T-cell (primary cell): ENCODE measurements at places on chromosomes 3 and 15. TPM values are rescaled to one million over a fixed set of nuclear protein-coding genes. Genes with fewer than 3 reads are reported as not detected.

Gene LRTM1
- not detected for total RNA-seq

- DNase-seq = no peak
Observed at GRCh38 chr15:91780387-91780786, 73.1 kb upstream of the SLCO3A1 start.

Gene ABI3BP
- 0.43 TPM for total RNA-seq

Gene CCDC14
- 43.9 TPM for total RNA-seq

DNA sequence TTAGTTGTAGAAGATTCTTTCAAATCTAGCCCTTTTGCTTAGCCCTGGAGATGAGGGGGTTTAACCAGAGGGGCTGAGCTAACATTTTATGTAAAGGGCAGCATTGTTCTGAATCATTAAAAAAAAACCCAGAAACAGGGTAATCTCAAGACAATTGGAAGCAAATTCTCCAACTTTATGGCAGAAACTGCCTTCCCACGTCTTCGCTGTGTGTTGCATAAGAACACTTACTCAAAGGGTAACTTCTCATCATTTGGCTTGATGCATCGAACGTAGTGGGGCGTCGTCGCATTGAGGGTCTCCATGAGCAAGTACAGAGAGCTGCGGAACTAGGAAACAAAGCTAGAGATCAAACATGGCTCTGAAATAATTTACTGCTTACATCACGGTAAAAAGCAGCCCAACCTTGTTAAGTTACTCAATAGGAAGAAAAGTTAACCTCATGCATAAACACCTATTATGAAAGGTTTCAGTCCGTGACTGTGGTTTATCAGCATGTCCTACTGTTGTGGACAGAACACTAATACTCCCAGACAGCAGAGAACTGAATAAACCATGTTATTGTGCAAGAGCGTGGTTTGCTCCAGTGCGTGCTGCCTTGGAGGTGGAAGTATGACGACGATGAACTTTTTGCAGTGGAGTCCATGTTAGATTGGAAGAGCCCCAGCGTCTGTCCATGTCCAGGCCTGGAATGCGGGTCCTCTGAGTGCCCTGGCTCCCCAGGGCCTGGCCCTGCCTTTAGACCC is 48.7 kb downstream of the MYO5C start:
- DNase-seq = no peak

Gene FGD5
- 0.32 TPM for total RNA-seq

- DNase-seq = no peak
Observed at GRCh38 chr3:119524931-119525662, 26.8 kb downstream of the TIMMDC1 start.

DNA sequence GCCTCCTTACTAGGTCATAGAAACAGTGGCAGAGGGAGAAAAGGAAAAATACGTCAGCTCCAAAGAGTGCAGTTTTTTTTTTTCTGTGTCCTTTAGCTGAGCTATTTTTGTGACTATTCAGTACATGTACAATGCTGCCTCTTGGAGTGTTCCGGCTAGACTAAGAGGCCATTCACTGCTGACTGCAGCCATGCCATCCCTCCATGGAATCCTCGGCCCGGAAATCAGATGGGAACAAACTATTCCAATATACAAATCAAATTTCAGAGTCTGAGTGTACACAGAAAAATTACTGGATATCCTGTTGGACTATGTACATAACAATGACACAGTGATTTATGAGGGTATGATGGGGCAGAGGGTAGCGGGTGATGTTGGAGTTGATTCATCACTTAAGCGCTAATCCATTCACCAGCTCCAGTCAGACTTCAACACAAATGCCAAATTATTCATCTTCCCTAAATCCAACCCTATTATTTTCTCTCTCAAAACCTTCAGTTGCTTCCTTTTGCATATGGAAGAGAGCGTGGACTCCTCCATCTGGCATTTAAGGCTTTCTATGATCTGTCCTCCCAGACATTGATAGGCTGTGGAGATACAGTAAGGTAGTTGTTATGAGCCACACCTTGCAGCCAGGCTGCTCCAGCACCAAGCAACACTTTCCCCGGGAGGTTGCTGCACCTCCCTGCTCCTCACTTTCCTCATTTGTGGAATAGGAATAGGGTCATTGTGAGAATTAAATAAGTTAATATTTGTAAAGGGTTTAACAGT is 109.1 kb downstream of the LPP start:
- DNase-seq = no peak

- peak; percentile 24 for DNase-seq
Observed at GRCh38 chr3:87260270-87260669, 16.1 kb downstream of the POU1F1 start.

GRCh38 chr3:952906-953305 is 139.9 kb upstream of the CNTN6 start:
- no peak for DNase-seq

Gene TOP2B
- total RNA-seq = 121 TPM

DNA sequence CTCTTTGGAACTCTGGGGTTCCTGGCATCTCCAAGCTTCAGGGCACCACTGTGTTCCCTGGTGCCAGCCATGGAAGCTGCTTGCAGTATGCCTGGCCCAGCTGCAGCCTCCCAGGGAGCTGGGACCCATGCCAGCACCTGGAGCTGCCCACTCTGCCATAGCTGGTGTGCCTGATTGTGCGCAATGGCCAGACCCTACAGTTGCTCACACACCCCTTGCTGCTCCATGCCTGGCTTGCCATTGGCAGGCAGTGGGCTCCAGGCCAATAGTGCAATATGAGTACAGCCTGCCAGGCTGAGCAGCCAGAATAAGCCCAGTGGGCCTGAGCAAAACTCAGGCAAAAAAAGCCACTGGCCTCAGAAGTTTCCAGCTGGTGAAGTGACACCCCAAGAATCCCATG is 43.8 kb upstream of the LRRFIP2 start:
- DNase-seq = no peak

Gene SNAPC5
- 35.0 TPM for total RNA-seq

Gene TRH
- not detected for total RNA-seq

Gene ST3GAL6
- 0.55 TPM for total RNA-seq

Gene SV2B
- total RNA-seq = not detected
